Right lobe of liver (tissue), 6 donors: ENCODE measurements at places on chromosomes 2 and 18.

- no peak for DNase-seq
These were observed 384.5 kb upstream of the MMADHC start for GRCh38 chr2:149972066-149972465.

DNA sequence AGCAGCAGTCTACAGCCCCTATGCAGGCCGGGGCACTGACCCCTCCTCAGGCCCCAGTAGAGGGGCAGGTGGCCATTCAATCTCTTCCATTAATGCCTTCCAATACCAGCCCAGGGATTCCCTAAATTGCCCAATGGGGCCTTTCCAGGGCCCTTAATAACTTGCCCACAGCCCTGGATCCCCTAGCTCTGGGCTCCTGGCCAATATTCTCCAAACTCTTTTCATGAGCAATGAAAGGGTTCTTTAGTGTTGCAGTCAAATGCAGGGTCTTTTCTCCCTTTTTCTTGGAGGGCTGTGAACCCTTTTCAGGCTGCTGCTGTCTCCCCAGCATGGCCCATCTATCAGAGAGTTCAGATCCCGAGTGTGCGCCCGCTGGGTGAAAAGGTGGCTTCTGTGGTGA is 41.3 kb upstream of the SLC1A4 start:
- DNase-seq = no peak

GRCh38 chr18:12060182-12060870 is 33.3 kb upstream of the ANKRD62 start:
- DNase-seq = no peak

GRCh38 chr18:24219561-24220317 is 80.9 kb downstream of the CABYR start:
- DNase-seq = no peak

- DNase-seq = peak; percentile 49
These were observed 1076.3 kb downstream of the RPIA start for GRCh38 chr2:89767572-89768435.

GRCh38 chr2:131588152-131588873 is 60.6 kb downstream of the CCDC74A start:
- no peak for DNase-seq

DNA sequence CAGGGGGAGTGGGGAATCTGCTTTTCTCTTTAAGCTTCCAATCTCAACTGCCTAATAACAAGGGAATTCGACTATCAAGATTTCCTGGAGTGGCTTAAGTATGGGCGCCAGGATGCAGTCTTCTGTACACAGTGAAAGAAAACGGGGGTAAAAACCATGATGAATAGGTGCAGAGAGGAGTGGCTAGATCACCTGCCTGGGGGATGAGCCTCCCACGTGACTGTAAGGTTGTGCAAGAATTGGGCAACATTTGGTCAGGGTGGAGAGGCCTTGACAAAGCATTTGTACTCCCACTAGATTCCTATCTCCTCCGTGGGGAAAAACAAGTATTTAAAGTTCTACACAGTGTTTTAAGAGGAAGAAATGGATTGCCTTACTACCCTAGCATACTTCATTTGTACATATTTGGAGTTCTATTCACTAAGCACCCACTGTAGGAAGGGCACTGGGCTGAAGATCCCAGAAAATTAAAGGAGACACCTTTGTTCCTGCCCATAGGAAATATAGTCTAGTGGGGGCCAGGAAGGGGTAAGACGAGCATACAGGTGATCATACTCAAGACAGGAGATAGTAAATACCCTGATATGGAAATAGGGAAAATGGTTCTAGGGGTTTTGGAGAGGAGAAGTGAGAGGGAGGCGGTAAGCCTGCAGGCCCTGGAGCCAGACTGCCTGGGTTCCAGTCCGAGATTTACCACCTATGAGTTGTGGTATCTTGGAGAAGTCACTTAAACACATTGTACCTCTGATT is 29.2 kb downstream of the EPAS1 start:
- peak; percentile 84 for DNase-seq

- DNase-seq = no peak
These were observed 31.6 kb downstream of the BAZ2B start for GRCh38 chr2:159584796-159585195.

- no peak for DNase-seq
These were observed 41.7 kb downstream of the NLRC4 start for GRCh38 chr2:32222966-32223365.
